ENCODE measurements at places on chromosomes 2 and 18.

- no peak for DNase-seq
Measured at GRCh38 chr18:65439188-65439587, 311.6 kb upstream of the CDH7 start.

GRCh38 chr2:23363268-23363667 lies 21.7 kb upstream of the KLHL29 start:
- no peak for DNase-seq

DNA sequence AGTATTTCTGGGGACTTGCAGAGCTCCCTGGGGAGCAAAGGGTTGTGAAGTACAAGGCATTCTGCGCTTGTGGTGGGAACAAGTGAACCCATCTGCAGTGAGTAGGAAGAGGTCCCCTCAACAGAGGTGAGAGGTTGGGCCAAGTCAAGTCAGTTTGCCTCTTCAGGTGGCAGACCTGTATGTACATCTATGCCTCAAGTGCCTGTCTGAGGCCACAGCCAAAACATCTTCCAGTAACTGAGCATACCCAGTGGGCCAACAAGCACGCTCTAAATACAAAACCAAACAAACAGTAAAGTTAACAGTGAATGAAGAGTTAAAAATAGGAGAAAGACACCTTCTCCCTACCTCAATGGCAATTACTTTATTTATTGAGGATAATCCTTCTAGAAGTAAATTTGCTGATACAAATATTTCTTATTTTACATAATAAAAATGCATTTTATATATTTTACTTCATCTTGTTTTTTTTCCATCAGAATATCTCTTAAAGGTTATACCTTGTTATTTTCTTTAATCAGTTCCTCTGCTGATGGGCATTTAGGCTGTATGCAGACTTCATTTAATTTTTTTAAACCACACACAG lies 2.5 kb downstream of the GYPC start:
- DNase-seq = no peak

DNA sequence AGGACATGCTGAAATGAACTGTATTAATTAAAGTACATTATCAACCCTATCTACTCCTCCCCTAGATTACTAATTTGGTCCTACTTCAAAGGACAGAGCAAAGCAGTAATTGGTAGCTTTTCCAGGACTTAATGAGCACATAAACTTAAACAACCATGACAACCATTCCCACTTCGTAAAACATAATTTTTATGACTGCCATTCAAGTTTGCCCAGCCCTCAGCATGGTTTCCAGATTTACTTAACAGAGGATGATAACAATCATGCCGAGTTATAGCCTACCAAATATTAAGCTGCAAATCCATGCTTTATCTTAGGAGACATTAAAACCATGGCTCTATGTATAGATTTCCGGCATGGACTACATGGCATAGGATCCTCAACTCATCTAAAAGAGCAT lies 401.1 kb upstream of the CHAC2 start:
- no peak for DNase-seq

DNA sequence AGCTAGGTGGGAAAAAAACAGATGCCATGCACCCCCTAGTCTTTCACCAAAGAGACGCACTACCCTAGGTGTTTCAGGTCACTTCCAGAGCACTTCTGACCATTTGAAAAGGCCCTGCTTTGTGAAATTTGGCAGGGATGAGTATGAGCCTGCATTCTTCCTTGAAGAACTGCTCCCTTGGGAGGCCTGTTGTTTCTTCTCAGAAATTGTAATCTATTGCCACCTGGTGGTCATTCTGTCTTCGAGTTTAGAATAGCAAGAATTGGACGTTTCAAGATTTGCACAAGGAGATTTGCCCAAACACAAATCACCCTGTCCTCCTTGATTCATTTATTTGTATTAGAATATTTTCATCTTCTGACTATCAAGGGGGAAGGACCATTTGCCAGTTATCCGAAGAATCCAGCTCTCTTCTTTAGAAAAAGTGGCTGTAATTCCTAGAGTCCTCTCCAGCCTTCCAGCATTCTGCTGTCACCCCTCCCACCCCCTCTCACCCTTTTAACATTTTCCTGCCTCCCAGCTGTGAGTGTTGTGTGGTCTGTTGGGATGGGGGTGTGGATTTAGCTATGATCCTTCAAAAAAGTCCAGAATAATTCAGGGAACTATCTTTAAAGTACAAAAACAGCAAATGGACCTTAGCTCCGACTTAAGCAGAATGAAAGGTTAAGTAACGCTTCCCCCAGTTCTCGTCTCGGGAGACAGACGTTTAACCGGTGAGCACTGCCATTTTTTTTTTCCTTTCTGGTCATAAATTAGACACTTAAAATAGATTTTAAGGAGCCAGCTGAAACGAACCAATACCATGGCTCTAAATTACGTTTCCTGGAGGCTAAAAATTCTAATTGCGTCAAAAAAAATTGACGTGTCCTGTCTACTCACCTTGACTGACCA lies 3.7 kb upstream of the GAD1 start:
- DNase-seq = no peak

- no peak for DNase-seq
Measured at GRCh38 chr2:102025583-102026267, 34.0 kb downstream of the IL1R2 start.

DNA sequence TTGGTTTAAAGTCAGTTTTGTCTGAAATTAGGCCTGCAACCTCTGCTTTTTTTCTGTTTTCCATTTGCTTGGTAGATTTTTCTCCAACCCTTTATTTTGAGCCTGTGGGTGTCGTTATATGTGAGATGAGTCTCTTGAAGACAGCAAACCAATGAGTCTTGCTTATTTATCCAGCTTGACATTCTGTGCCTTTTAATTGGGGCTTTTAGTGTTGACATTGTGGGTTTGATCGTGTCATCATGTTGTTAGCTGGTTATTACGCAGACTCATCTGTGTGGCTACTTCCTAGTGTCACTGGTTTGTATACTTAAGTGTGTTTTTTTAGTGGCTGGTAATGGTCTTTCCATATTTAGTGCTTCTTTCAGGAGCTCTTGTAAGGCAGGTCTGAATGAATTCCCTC lies 18.8 kb downstream of the TMEM87B start:
- no peak for DNase-seq

- DNase-seq = no peak
Measured at GRCh38 chr2:190575263-190575662, 40.7 kb upstream of the NEMP2 start.

- no peak for DNase-seq
Measured at GRCh38 chr18:305003-305501, 37.2 kb upstream of the THOC1 start.

DNA sequence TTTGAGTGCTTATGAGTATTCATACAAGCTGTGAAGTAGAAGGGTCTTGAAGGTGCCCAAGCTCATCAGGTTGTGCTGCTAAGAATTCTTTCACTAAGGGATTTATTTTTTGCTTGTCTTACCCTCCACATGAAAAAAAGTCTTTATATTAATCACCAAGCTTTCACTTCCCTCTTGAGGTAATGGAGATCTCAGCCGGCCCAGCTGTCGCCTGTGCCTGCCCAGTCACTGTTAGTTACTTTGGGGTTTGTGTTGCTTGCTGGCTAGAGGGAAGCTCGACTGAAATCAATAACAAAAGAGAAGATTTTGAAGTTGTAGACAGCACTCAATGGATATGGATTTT lies 21.9 kb downstream of the MC2R start:
- no peak for DNase-seq

Measured in activated naive CD8-positive, alpha-beta T cell treated with anti-CD3 and anti-CD28 coated beads for 36 hours (primary cell).